Thyroid gland (tissue), 4 donors: ENCODE measurements at places on chromosomes 4 and X. TPM values are rescaled to one million over a fixed set of nuclear protein-coding genes. Genes with fewer than 3 reads are reported as not detected.

The UBA6 gene
- total RNA-seq = 36.2 TPM

The AKAP4 gene
- total RNA-seq = not detected

- no peak overlapping the region for H3K27ac ChIP-seq
- H3K4me3 ChIP-seq = no peak overlapping the region
- no peaks in the 10 kb centered on the region for H3K36me3 ChIP-seq
Observed at GRCh38 chr4:25592736-25593135, 62.9 kb upstream of the SLC34A2 start.

GRCh38 chrX:47572773-47573340 is 9.4 kb upstream of the TIMP1 start:
- H3K27ac ChIP-seq = no peak overlapping the region
- H3K4me3 ChIP-seq = no peak overlapping the region
- no peaks in the 10 kb centered on the region for H3K4me1 ChIP-seq
- peaks cover 26% of the 10 kb centered on the region for H3K36me3 ChIP-seq
- no peaks in the 10 kb centered on the region for H3K27me3 ChIP-seq
- no peak for DNase-seq

- DNase-seq = no peak
- no peaks in the 10 kb centered on the region for H3K27me3 ChIP-seq
- no peak overlapping the region for H3K27ac ChIP-seq
Observed at GRCh38 chrX:28966331-28966730, 379.1 kb downstream of the IL1RAPL1 start.

DNA sequence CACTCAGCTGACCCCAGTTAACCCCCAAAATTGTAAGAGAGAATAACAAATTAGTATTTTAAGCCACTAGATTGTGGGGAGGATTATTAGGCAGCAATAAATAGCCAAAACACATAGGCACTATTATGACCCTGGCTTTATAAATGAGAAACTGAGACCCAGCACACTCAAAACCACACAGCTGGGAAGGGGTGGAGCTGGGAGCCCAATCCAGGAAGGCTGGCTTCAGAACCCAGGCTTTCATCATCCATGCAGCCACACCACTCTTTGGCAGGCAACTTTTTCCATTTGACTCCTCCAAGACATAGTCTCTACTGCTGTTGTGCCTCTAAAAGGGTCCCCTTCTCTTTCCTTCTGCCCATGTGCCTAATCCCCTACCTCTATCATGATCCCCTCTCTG is 253.8 kb downstream of the DHX15 start:
- H3K4me3 ChIP-seq = no peak overlapping the region
- no peaks in the 10 kb centered on the region for H3K36me3 ChIP-seq
- DNase-seq = no peak
- H3K27me3 ChIP-seq = no peaks in the 10 kb centered on the region

- H3K27ac ChIP-seq = peak overlapping the region; percentile 80
- H3K4me1 ChIP-seq = peaks cover 17% of the 10 kb centered on the region
- no peaks in the 10 kb centered on the region for H3K36me3 ChIP-seq
Observed at GRCh38 chr4:72567821-72568675, 973 bp downstream of the ADAMTS3 start.

The NPNT gene
- total RNA-seq = 840 TPM

The LUZP4 gene
- total RNA-seq = not detected

DNA sequence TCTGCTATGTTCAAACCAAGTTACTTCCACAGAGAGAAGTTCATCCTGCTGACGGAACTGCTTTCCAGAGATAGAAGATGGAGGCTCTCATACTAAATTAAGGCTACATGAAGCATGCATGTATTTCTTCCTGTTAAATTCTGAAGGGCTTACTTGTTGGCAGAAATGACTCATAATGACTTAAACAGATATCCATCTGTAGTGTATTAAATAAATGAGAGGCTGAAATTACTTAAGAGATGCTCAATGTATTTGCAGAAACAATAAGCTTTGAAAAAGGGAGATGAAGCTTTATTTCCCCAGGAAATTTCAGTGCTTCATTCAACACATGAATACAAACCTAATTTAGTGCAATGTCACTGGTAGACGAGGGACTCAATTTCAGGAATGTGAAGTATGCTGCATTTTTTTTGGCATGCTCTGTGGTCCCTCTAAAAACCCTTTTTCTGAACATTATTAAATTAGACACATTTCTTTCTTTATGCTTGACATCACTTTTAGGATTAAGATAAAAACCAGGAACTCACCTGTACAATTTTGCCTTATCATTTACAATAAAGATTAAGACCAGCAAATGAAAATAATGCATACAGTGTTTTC is 759.1 kb upstream of the POU3F4 start:
- H3K4me1 ChIP-seq = no peaks in the 10 kb centered on the region
- no peak overlapping the region for H3K27ac ChIP-seq
- no peaks in the 10 kb centered on the region for H3K27me3 ChIP-seq

GRCh38 chr4:89295415-89295927 is 12.1 kb downstream of the GPRIN3 start:
- H3K4me1 ChIP-seq = no peaks in the 10 kb centered on the region
- H3K36me3 ChIP-seq = no peaks in the 10 kb centered on the region
- no peak overlapping the region for H3K27ac ChIP-seq
- no peaks in the 10 kb centered on the region for H3K27me3 ChIP-seq

GRCh38 chrX:41122664-41123257 is 37.5 kb downstream of the USP9X start:
- no peaks in the 10 kb centered on the region for H3K27me3 ChIP-seq
- no peaks in the 10 kb centered on the region for H3K36me3 ChIP-seq
- H3K27ac ChIP-seq = no peak overlapping the region
- no peak overlapping the region for H3K4me3 ChIP-seq
- no peak for DNase-seq

- H3K4me1 ChIP-seq = no peaks in the 10 kb centered on the region
- no peaks in the 10 kb centered on the region for H3K36me3 ChIP-seq
- H3K27me3 ChIP-seq = no peaks in the 10 kb centered on the region
- H3K4me3 ChIP-seq = no peak overlapping the region
- no peak overlapping the region for H3K27ac ChIP-seq
- no peak for DNase-seq
Observed at GRCh38 chr4:183416879-183417755, 27.3 kb upstream of the CDKN2AIP start.

GRCh38 chr4:30536231-30536630 is 183.9 kb upstream of the PCDH7 start:
- DNase-seq = no peak
- no peaks in the 10 kb centered on the region for H3K36me3 ChIP-seq
- no peak overlapping the region for H3K4me3 ChIP-seq
- H3K27ac ChIP-seq = no peak overlapping the region
- no peaks in the 10 kb centered on the region for H3K27me3 ChIP-seq

GRCh38 chrX:8738588-8739189 is 6.8 kb upstream of the ANOS1 start:
- H3K4me1 ChIP-seq = no peaks in the 10 kb centered on the region
- H3K27me3 ChIP-seq = no peaks in the 10 kb centered on the region
- H3K4me3 ChIP-seq = no peak overlapping the region
- no peak overlapping the region for H3K27ac ChIP-seq

The IL15 gene
- total RNA-seq = 31.0 TPM
